ENCODE measurements at places on chromosomes 16 and 17. TPM values are rescaled to one million over a fixed set of nuclear protein-coding genes. Genes with fewer than 3 reads are reported as not detected.

Gene DOC2A
- polyA plus RNA-seq = 0.66 TPM

Gene SMTNL2
- polyA plus RNA-seq = 0.08 TPM

Gene ZACN
- not detected for polyA plus RNA-seq

Gene OR3A3
- not detected for polyA plus RNA-seq

Gene ARL4D
- polyA plus RNA-seq = 2.4 TPM

Gene NUPR1
- 1.9 TPM for polyA plus RNA-seq

Gene FBXW10
- polyA plus RNA-seq = not detected

Gene PDILT
- polyA plus RNA-seq = not detected

Gene MYLK3
- 0.05 TPM for polyA plus RNA-seq

Gene ABCA9
- 0.02 TPM for polyA plus RNA-seq

Gene BCL6B
- not detected for polyA plus RNA-seq

Gene DPEP3
- 0.20 TPM for polyA plus RNA-seq

Gene DHRS11
- 4.0 TPM for polyA plus RNA-seq

Measured in CD14-positive monocyte (primary cell).